ENCODE measurements at places on chromosomes 2 and 18.
A peak's percentile ranks its signal among the peaks of the same experiment; 100 is the strongest.

DNA sequence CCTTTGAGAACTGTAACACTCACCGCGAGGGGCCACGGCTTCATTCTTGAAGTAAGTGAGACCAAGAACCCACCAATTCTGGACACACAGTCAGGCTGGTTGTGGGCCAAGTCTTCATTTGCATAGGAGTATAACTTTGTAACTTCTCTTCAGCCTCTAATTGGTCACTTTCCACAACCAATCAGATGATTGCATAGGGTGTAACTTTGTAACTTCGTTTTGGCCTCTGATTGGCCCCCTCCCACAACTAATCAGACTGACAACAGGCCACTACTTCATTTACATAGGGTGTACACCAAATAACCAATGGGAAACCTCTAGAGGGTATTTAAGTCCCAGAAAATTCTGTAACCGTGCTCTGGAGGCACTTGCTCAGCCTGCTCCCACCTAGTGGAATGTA, 77.5 kb upstream of the TCF4 start:
- DNase-seq = no peak

DNA sequence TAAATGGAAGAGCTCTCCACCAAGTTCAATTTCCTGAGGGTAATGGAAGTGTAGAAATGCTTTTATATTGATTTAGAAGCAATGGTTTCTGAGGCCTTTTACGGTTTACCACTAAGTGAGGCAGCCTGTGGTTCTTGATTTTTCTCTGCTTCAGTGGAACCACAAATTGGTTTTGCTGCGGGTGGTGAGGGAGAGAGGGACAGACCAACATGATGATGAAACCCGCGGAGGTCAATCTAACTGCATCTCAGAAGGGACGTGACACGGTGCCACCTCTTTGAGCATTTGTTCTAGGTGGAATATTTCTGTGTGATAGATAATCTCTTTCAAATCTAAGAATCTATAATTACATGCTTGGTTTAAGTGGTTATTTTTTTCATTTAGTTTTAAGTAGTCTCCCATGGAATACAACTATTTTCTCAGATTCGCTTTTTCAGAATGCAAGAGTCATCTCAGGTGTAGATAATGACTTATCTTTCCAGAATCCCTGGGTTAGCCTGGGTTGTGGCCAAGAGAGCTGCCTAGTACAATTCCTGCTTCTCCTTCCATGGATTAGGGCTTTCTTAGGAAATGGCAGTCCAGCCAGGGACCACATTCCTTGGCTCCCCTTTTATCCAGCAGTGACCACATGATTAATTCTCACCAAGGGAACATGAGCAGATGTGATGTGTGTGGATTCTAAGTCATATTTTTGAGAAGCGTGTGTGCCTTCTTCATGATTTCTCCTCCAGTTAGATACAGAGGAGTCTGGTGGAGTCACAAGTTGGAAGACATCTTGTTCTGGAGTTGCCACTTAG, 52.5 kb downstream of the KCNE4 start:
- no peak for DNase-seq

GRCh38 chr2:199405241-199405640, 52.5 kb downstream of the SATB2 start:
- no peak for DNase-seq

DNA sequence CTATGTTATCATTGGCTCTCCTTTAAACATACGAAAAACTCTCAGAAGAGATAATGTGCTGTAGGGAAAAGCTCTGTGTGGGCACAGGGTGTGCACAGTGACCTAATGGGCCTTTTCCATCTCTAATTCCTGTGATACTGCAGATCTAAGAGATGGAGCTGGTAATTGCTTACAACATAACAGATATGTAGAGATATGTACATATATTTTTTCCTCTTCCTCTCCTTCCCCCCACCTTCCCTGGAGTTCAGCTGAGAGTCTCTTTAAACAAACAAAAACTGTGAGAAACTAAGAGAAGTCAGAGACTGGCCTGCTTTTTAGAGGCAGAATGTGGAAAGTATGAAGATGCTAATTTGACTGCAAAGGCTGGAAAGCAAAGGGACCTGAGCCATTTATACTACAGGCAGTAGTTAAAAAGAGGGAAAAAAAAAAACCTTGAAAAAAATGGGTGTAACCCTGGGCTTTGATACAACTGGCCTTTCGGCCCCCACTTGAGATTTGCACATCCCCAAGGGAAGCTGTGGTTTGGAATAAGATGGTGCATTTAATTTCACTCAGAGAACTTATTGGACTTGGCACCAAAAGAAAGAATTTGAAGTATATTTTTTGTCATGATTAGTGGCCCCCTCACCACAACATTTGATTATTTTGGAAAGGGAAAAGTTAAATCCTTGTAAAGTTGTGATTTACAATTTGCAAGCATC, 502.2 kb upstream of the ZEB2 start:
- no peak for DNase-seq

DNA sequence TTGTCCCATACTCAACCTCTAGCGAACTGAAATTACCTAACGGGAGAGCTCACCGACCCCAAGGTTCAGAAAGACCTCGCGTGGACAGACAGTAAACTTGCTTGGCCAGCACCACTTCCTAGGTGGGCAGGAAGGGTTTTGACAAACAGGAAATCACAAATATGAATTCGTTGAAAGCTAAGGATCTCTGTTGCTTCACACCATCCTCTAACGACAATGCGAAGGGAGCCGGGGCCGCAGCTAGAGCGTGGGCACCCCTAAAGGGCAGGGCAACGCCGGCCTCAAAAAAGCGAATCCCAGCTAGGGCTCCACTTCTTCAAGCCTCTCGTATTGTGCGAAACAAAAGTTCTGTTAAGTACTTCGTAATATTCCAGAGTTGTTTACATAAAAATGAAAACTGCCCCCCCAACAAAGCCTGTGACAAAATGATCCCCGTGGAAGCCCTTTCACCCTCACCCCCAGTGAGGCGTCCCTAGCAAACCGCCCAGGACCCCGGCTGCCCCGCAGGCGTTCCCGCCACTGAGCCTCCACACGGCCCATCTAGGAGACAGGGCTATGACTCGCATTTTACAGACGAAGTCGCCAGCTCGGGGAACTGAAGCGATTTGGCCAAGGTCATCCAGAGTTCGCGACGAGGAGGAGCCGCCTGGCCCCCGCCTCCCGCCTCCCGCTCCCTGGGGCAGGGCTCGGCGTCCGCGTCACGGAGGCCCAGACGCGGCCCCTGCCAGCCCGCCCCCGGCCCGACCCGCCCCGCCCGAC, 548 bp downstream of the KANSL3 start:
- DNase-seq = peak; percentile 55

GRCh38 chr2:239399433-239399920, 1.3 kb downstream of the HDAC4 start:
- DNase-seq = peak; percentile 18

- DNase-seq = no peak
These were observed 227.9 kb upstream of the SIX2 start for GRCh38 chr2:45237128-45237527.

DNA sequence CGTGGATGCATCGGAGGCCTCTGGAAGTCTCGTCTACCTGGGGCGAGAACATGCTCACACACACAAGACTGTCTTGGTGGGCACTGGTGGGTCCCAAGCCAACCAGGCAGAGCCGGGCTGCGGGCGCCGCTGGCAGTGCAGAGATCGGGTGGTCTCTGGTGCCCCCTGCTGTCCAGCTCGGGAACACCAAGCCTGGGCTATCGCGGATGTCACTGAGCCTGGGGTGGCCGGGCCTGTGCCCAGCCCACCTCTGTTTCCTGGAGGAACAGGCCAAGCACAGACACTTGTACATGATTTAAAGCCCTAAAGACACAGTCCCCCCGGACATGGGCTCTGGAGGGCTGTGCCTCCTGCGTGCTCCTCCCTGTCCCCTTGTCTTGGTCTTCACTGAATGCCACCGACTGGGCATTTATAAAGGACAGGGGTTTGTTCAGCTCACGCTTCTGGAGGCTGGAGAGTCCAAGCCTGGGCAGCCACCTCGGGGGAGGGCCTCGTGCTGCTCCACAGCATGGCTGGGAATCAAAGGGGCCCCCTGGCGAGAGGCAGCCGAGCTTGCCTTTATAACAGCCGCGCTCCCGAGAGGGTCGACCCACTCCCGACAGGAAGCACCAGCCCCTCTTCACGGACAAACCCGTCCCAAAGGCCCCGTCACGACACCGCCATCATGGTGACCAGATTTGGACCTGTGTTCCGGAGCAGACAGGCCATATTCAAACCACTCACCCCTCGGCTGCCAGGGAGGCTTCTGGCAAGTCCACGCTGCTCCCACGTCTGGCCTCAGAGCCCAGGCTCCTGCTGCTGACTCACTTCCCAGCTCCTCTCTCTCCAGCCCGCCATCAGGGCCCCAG, 3.6 kb upstream of the OTOS start:
- peak; percentile 78 for DNase-seq

- no peak for DNase-seq
These were observed 432.3 kb downstream of the PID1 start for GRCh38 chr2:228838819-228839218.

DNA sequence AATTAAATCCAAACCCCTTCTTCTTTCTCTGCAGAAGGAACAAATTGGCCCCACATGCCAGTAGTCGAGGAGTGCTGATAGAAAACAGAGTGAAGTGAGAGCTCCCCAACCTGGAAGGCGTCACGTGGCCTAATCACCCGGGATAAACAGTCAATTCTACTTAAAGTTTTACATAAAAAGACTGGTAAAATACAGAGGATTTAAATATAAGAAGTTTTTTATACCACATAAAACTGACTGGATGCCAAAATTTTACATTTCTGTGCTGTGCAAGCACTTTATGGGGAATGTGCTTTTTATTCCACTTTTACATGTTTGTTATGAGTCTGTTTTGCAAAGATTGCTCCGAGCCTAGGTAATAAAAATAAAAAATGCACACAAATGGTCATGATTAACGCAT, 1586.8 kb upstream of the ACVR2A start:
- no peak for DNase-seq

- DNase-seq = no peak
These were observed 52.0 kb downstream of the KIF5C start for GRCh38 chr2:148926981-148927401.

- DNase-seq = no peak
These were observed 304.7 kb upstream of the HNMT start for GRCh38 chr2:137659616-137660015.

DNA sequence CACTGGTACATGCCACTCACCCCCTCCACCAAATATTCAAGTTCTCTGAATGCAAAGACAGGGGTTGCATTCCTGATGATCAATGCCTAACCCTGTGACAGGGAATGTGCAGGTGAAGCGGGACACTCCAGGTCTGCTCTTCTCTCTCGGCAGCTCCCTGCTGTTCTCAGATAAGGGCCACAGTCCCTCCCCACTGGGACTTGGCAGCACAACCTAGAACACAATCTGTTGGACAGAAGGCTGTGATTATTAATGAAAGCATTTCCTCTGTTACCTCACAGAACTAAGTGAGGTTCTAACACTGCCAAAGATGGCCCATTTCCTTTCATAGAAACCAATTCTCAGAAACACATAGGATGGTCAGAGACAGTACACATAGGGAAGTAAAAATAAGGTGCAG, 42.7 kb downstream of the VSNL1 start:
- no peak for DNase-seq

DNA sequence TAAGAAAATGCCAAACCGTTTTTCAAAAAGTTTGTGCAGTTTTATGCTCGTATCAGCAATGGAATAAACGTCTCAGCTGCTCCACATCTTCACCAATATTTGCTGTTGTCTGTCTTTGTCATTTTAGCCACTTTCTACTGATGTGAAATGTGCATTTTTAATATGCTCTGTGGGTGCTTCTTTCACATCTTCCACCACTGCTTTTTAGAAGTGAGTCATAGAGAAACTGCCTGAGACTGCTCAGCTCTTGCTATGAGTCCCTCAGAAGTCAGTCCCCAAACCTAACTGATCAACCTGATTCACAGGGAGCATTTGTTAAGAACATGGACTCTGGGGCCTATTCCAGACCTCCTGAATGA, 41.0 kb upstream of the EPC2 start:
- no peak for DNase-seq

GRCh38 chr18:32668956-32669355, 103.9 kb downstream of the KLHL14 start:
- no peak for DNase-seq

- no peak for DNase-seq
These were observed 172.1 kb downstream of the MREG start for GRCh38 chr2:215841175-215841816.

DNA sequence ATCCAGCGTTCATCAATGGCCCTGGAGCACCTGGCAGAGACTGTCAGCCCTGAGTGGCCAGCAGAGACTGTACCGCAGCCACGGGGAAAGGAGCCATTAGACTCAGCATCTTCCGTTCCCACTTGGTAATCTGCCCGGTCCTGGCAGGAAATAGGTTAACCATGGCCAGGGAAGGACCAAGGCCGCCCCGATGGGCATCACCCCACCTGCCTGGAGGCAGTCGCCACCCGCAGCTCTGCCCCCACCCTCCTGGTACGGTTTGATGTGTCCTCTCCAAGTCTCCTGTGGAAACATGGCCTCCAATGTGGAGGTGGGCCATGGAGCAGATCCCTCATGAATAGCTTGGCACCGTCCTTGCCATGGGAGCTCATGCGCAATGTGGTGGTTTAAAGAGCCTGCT, 75.3 kb downstream of the RTP5 start:
- no peak for DNase-seq

DNA sequence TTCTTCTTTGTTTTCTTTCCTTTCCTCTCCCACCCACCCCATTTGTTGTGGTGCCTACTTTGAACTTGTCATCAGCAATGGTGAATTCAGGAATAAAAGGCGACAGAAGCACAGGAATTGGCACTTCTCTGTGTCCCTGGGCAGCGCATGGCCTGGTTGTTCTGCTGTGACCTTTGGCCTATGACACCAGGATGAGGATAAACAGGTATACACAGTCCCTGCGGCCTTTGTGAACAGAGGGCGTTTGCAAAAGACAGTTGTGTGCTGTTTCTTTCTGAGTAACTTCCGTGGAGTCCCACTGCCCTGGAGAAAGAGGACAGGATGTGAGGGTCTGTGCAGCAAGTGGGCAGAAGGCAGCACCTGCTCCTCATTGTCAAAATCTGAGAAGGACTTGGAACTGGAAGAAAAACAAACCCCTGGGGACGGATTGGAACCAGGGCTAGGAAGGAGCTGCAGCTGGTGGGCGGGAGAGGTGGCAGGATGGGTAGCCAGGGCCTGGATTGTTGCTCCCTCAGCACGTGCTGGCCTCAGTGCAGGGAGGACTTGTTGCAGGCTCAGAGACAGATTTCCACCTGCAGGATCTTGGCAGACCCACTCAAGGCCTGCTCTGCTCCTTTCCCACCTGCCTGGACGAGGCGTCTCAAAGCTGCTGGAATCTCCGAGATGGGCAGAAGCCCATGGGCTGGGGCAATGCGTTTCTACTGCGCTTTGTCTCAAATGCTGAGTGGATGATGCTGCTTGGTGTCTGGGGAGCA, 159.5 kb downstream of the ACKR3 start:
- DNase-seq = no peak

DNA sequence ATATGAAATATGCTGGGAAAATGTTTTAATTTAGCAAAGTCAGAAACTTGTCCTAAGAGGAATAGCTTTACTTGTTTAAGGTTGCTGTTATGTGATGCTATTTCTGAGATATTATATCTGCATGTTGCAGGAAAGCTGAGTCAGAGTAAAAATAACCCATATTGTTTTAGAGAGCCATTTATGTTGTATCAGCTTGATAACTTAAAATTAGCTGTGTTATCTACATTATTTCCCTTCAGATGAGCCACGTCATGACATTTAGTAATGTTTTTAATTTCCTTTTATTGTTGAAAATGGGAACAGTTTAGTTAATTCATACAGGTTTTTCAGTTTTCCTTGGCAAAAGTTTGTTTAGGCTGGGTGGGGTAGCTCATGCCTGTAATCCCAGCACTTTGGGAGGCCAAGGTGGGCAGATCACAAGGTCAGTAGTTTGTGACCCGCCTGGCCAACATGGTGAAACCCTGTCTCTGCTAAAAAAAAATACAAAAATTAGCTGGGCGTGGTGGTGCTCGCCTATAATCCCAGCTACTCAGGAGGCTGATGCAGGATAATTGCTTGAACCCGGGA, 55.8 kb downstream of the TTC27 start:
- DNase-seq = no peak
